ENCODE measurements at places on chromosomes 16 and 17.

GRCh38 chr16:5065813-5066212 lies at the start of gene C16orf89:
Gene C16orf89, minus strand, starts transcription at chr16:5065956. Its CDS starts 48 bp downstream, at chr16:5065908.
- DNase-seq, result no peak

DNA sequence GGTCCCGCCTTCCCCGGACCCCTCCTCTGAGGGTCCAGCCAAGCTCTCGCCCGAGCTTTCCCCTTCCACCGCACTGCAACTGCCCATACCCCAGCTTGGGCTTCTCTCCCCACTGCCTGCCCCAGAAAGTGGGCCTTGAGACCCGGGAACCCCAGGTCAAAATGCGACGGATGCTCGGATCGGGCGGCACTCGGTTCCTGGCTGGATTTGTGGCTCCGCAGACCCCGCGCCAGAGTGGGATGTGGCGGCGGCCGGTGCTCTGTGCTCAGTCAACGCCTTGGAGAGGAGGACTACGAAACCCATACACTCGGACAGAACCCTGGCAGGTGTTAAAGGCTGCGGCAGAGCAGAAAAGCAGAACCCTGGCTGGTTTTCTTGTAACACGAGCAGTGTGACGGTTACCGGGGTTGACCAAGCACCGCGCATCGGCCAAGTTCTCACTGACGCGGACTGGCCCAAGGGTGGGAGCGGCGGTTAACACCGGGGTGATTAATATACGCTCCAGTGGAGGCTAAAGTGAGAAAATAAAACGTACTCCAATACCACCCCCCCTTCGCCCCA lies 885 bp upstream of the SLFN13 start:
- no peak for DNase-seq

DNA sequence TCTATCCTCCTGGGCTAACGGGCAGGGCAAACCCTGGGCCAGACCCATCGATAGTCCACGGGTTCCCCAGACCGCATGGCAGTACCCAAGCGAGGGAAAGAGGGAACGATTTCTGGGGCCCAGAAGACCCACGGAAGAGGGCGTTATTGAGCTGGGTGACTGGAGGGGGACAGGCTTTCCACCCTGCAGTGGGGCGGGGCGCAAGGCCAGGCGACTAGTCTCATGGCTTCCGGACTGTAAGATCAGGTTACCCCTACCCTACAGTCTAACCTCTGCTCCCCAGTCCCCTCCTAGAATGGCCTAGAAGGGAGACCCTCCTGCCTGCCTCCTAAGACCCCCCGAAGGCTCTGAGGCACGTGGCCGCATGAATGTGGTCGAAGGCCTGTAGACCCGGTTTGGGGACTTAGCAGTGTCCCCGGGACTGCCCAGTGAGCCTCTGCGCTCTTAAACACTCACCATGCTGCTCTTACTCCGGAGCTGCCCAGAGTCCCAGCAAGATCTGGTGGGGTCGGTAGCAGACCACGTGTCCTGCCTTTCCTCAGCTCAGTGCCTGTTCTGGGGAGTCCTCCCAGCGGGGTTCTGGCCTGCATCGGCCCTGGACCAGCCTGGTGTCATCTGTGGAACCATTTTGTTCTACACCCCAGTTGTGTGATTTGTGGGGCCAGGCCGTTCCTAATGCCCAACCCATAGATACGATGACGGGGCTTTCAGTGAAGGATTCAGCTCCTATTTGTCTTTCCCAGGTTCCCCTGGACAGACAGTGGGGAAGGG lies 13.2 kb upstream of the AURKB start:
- no peak for DNase-seq

GRCh38 chr17:79914813-79915740 lies 75.8 kb upstream of the CBX4 start:
- DNase-seq, result no peak

- no peak for DNase-seq
Observed at GRCh38 chr16:84925092-84925772, 86.1 kb downstream of the ZDHHC7 start.

- no peak for DNase-seq
Observed at GRCh38 chr16:73531021-73531420, 483.1 kb upstream of the ZFHX3 start.

GRCh38 chr17:27466743-27467375 lies 10.6 kb downstream of the KSR1 start:
- DNase-seq, result no peak

- DNase-seq, result no peak
Observed at GRCh38 chr17:18327093-18327492, 12.0 kb downstream of the SMCR8 start.

DNA sequence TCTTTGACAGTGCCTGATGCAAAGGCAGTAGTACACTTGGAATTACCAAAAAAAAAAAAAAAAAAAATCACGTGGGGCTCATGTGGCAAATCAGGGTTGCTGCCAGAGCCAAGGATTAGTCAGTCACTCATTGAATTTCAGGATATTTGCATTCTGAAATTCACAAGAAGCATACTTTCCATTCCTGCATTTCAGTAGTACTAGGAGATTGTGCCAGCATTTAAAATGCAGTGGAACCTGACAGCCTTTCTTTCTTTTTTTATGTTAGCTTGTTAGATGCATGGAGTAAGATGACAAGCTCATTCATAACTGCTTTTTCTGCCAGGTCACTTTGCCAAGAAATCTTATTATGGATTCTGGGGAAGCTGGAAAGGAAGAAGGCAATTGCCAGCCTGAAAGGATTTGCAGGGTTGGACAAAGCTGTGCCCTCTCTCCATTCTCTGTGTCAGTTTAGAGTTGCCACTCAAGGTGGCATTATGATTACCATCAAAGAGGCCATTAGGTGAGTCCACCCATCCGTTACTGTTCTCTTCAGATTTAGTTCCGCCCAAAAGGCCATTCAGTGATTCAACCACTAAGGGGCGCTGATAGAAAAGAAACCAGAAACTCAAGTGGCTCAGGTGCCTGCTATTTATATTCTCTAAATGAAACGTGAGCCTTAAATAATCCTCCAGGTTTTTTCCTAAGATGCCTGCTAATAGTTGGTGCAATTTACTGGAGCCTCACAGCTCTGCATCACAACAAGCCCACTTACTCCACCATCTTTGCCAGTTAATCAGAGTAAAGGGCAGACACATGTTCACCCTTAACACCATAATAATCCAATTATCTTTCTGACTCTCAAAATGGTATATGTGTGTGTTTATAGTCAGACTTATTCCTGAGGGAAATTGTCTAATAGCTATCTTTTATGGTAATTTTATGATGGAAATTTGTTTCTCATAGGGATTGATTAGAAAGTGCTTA lies 59.0 kb downstream of the TANGO6 start:
- peak; percentile 60 for DNase-seq

DNA sequence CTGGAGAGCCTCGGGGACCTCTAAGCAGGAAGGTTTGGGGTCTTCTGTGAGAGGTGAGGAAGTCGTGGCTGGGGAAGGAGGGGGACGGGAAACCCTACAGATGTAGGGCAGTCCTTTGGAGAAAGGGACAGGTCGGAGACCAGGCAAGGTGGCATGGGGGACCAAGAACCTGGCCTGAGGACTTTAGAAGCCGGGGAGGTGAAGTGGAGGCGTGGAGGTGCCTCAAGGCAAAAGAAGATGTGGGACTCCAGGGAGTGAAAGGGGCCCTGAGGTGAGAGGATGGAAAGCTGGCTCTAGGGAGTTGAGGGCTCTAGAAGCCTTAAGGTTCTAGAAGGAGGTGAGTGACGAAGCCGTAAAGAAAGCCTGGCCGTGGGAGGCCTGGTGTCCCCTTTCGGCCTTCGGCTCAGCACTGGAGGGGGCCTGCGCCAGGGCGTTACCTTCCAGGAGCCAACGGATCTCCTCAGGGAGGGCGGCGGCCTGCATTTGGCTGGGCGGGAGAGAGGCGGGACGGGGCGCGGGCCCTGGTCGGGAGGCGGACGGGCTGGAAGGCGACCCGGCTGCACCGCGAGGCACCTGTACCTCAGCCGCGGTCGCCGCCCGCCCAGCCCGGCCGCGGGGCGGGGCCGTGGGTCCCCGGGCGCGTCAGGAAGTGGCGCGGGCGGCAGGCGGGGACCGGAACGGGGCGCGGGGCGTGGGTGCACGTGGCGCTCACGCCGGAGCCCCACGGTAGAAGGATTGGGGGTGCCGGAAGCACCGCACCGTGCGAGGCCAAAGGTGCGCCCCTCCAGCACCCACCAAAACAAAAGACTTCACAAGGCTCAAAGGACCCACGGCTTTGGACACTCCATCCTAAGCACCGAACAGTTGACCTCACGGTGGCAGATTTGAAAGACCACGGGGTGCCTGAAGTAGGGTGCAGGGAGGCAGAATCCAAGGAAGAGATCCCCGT lies at the start of gene SKAP1:
Gene SKAP1, minus strand, starts transcription at position 577 of the 949 bp plus-strand sequence.
- DNase-seq, result no peak

DNA sequence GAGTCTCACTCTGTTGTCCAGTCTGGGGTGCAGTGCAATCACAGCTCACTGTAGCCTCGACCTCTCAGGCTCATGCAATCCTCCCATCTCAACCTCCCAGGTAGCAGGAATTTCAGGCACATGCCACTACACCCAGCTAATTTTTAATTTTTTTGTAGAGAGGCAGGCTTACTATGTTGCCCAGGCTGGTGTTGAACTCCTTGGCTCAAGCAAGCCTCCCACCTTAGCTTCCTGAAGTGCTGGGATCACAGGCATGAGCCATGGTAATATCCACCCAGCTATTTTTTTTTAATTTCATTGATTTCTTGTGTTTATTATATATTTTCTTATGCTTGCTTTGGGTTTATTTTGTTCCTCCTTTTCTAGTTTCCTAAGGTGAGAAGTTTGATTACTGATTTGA lies 33.9 kb upstream of the NACA2 start:
- no peak for DNase-seq

- peak; percentile 84 for DNase-seq
Observed at GRCh38 chr17:8608001-8608400, 22.5 kb downstream of the MYH10 start.

- no peak for DNase-seq
Observed at GRCh38 chr16:66130296-66130905, 236.1 kb upstream of the CDH5 start.

- no peak for DNase-seq
Observed at GRCh38 chr16:73505577-73505976, 457.6 kb upstream of the ZFHX3 start.

GRCh38 chr17:19579867-19580565 lies 46.4 kb downstream of the SLC47A1 start:
- peak; percentile 5 for DNase-seq

DNA sequence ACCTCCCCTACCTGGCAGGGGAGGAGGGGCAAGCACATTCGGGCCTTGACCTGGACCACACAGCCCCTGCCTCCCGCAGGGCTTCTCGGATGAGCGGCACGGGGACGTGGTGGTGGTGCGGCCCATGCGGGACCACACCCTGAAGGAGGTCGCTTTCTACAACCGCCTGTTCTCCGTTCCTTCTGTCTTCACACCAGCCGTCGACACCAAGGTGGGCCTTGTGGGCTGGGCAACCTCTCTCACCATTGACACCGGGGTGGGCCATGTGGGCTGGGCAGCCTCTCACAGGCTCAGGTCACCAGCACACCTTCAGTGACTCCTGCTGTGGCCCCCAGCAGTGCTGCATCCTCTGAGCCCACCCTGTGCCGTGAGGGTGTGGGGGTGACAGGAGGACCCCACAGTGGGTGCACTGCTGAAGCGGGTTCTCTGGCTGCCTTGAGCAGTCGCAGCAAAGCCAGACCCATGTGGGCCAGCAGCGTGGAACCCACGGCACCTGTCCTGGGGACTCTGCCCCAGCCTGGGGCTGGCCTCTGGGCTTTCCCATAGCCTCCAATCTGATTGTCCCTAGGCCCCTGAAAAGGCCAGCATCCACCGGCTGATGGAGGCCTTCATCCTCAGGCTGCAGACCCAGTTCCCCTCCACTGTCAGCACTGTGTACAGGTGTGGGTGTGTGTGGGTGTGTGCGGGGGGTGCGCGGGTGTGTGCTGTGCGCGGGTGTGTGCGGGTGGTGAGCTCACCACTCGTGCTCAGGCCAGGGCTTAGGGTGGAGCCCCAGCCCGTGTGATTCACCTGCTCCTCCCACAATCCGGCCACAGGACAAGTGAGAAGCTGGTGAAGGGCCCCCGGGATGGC lies 7.5 kb downstream of the CTU2 start:
- no peak for DNase-seq

- DNase-seq, result no peak
Observed at GRCh38 chr16:9791556-9791955, 390.7 kb downstream of the GRIN2A start.

DNA sequence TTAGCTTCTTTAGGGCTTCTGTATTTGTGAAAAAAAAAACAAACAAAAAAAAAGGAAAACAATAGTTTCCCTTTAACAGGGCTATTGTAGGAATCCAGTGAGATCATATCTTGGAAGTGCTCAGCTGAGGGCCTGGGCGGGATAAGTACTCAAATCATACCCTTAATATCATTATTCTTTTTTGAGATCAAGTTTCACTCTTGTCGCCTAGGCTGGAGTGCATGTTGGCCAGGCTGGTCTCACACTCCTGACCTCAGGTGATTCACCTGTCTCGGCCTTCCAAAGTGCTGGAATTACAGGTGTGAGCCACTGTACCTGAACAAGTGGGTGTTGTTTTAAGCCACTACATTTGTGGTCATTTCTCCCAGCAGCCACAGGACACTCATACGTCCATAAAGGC lies 87.0 kb downstream of the CDH13 start:
- no peak for DNase-seq

DNA sequence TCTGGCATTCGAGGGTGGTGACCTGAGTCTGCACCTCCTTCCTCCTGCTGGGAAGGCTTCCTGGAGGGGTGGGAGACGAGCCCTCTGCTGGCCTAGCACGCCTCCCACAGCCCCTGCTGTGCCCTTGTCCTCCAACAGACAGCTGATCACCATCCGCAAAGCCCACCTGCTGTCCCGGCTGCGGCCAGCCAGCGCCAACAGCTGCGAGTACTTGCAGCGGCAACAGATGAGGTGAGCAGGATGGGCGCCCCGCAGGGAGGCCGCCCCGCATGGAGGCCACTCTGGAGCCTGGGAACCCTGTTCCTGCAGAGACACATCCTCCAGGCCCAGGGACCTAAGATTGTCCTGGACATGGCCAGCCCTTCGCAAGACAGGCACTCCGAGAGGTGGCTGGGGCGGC lies 21.6 kb downstream of the UBALD1 start:
- DNase-seq, result no peak

DNA sequence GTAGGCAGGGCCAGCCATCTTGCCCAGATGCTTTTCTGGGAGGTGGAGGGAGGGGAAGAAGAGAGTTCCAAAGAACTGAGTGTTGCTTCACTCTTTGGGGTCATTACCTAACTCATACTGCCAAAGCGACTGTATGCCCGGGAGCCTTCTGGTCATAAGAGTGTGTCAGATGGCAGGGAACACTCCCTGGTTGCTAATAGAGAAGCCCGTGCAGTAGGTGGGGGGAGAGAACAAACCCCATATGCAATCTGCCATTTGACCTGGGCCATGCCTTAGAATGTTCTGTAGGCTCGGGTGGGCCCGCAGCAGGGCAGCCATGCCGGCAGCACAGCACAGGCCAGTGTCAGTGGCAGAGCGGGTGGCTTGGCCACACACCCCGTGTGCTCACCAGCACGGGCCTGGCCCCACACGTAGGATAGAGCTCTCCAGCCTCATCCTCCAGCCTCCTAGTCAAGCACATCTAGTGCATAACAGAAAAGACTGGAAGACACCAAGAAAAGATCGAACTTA lies 120.5 kb downstream of the SOCS1 start:
- no peak for DNase-seq

DNA sequence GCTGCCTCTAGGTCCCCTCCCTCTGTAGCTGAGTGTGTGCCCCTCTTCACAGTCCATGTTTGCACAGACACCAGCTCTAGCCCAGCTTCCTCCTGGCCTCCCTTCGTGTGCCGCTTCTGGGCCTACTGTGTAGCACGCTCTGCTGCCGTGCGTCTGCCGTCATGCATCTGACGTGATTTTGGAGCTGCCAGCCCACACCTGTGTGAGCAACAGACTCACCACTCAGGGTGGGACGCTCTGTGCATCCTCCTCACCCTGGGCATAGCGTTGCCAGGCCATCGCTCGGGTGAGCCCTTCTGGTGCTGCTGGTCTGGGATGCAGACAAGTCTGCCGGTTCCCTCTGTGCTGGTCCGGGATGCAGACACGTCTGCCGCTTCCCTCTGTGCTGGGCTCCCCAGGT lies 39.4 kb upstream of the ZNF750 start:
- no peak for DNase-seq
